ENCODE measurements at places on chromosomes 16 and 17. TPM values are rescaled to one million over a fixed set of nuclear protein-coding genes. Genes with fewer than 3 reads are reported as not detected.

The SOST gene
- not detected for total RNA-seq

The KRT20 gene
- total RNA-seq = 0.13 TPM

The KRTAP9-4 gene
- not detected for total RNA-seq

The ANKRD11 gene
- 99.4 TPM for total RNA-seq

The HOXB4 gene
- total RNA-seq = 27.9 TPM

The CACNA1G gene
- total RNA-seq = 10.0 TPM

The CCL17 gene
- not detected for total RNA-seq

The KRTAP4-2 gene
- not detected for total RNA-seq

The SLC38A8 gene
- total RNA-seq = not detected

The CDH11 gene
- total RNA-seq = 0.64 TPM

The MPP2 gene
- total RNA-seq = 3.5 TPM

The KRT12 gene
- total RNA-seq = not detected

The DRC7 gene
- not detected for total RNA-seq

The B3GNT9 gene
- 11.5 TPM for total RNA-seq

The TLCD3B gene
- total RNA-seq = 3.5 TPM

The TEKT1 gene
- not detected for total RNA-seq

The PHOSPHO1 gene
- total RNA-seq = 0.54 TPM

The ZG16 gene
- total RNA-seq = not detected

The ENGASE gene
- 32.3 TPM for total RNA-seq

The SCGB1C2 gene
- not detected for total RNA-seq

The PLXDC1 gene
- total RNA-seq = not detected

The NOG gene
- total RNA-seq = 9.2 TPM

The TSR3 gene
- total RNA-seq = 89.7 TPM

The ZNF423 gene
- total RNA-seq = 0.49 TPM

The PRSS27 gene
- total RNA-seq = 3.3 TPM

The TMEM238L gene
- not detected for total RNA-seq

The OMG gene
- not detected for total RNA-seq

The ASGR2 gene
- total RNA-seq = 0.21 TPM

All from Panc1 (cell line).